NCI-H1930 (cell line): ENCODE measurements at places on chromosomes 7 and 10.
A peak's percentile ranks its signal among the peaks of the same experiment; 100 is the strongest.

DNA sequence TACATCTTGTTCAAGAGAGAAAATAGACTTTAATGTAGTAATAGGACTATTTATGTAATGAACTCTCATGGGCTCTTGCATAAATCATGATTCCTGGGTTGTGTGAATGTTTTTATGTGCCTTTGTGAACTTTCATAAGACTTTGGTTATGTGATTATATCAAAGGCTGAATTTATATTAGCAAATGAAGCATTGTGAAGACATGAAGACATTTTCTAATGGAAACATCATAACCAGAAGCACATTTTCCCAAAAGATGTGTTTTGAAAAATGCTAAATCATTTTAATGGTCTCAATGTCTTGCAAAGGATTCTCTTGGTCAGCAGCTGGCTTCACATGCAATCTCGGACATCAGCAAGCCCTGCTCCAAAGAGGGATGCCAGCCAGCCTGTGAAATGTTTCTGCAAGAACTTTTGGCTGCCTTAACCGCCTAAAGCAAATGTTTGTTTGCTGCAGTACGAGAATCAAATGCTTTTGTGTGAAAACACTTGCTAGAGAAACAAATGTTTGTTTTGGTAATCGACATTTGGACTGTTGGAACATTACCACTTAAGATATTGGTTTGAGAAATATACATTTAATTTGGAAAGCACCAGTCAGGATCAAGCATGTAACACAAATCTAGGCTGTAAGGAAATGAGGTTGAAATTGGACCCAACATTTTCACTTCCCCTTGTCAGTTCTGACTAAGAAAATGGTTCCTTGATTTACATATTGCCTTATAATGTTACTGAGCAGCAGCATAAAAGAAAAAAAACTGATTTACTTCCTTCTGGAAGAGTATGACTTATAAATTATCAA, 102.1 kb downstream of the RTKN2 start:
- no peak for DNase-seq

GRCh38 chr10:71622154-71622526, 97.4 kb downstream of the C10orf105 start:
- DNase-seq, result no peak

- DNase-seq, result no peak
Observed at GRCh38 chr7:149427096-149427680, 33.7 kb downstream of the ZNF777 start.

- DNase-seq, result no peak
Observed at GRCh38 chr10:88676283-88677060, 12.2 kb downstream of the LIPF start.

- no peak for DNase-seq
Observed at GRCh38 chr10:72126872-72127232, 38.5 kb upstream of the SPOCK2 start.

- no peak for DNase-seq
Observed at GRCh38 chr10:98432330-98432729, 14.4 kb downstream of the HPS1 start.

GRCh38 chr7:97128736-97129135, 11.2 kb downstream of the SDHAF3 start:
- no peak for DNase-seq

GRCh38 chr7:124701955-124702354, 63.6 kb downstream of the GPR37 start:
- no peak for DNase-seq

GRCh38 chr10:73495226-73495883, 469 bp downstream of the PPP3CB start:
- peak; percentile 62 for DNase-seq

- DNase-seq, result no peak
Observed at GRCh38 chr10:116974456-116975005, 30.5 kb downstream of the SHTN1 start.

DNA sequence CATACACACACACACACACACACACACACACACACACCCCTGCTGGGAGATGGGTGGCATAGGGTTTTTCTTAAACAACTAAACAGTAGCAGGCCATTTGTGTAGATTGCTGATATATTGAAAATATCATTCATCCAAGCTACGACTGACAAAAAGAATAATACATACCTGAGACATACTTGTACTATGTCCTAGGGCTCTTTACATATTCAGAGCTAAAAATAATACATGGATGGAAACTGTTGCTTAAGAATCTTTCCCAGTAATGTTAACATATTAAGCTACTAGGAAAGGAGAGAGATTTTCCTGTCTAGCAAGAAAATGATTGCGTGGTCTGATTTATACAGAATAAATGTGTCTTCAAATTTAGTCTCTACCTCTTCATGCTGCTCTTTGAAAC, 40.2 kb upstream of the TUBB8 start:
- no peak for DNase-seq

DNA sequence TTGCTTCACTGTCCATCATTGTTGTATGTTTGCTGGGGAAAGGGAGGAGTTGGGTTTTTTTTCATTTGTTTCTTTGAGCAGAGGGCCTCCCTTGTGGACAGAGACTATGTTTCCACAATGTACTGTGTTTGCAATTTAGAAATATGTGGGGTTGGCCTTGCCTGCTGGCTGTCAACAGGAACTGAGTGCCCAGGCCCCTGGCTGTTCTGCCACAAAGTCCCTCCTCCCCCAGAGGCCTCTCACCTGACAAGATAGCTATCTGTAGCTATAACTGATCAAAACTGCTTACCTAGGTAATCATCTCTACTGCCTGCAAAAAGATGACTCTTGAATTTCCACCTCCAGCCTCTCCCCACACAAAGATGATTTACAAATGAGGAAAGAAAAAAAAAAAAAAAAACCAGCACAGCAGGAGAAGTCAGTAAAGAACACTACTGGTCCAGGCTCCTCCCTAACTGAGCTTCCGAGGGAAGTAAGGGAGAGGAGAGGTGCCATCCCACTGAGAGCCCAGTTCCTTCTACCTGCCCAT, 121.8 kb downstream of the SGMS1 start:
- DNase-seq, result no peak
